ENCODE measurements at places on chromosomes 1 and 21.

- no peak for DNase-seq
Measured at GRCh38 chr21:24118738-24119459, 1488.4 kb downstream of the MRPL39 start.

GRCh38 chr1:156151093-156151688, 2.2 kb upstream of the SEMA4A start:
- DNase-seq: no peak

GRCh38 chr1:224959115-224959514, 29.6 kb downstream of the DNAH14 start:
- DNase-seq: no peak

DNA sequence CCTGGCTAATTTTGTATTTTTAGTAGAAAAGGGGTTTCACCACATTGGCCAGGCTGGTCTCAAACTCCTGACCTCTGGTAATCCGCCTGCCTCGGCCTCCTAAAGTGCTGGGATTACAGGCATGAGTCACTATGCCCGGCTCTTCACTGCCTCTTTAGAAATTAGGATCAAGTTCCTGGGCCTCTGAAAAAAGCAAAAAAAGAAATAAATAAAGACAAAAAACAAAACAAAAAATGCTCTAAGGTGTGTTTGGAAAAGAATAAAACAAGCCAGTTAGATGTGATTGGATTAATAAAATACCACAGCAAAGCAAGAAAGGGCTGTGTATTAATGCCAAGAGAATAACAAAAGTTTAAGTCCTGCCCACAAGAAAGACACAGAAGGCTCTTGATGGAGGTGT, 4.2 kb upstream of the ABCB10 start:
- no peak for DNase-seq

Data from NCI-H2107 (cell line).